A549 treated with CpdA at 1 μM for 4 hours (cell line): ENCODE measurements at places on chromosomes 5 and 9. TPM values are rescaled to one million over a fixed set of nuclear protein-coding genes. Genes with fewer than 3 reads are reported as not detected.

GLRX gene
- 47.3 to 86.3 TPM (median 54.5 TPM) in 5 replicates for total RNA-seq

PLPPR1 gene
- total RNA-seq: not detected in 5 replicates

TMEM141 gene
- total RNA-seq: 55.2 to 75.9 TPM (median 73.0 TPM) in 5 replicates

PDLIM4 gene
- total RNA-seq: 0.26 to 0.43 TPM (median 0.35 TPM) in 4 of 5 replicates, not detected in the other

HINT1 gene
- 454 to 533 TPM (median 496 TPM) in 5 replicates for total RNA-seq

IL6ST gene
- 34.7 to 84.5 TPM (median 46.6 TPM) in 5 replicates for total RNA-seq

SLC4A9 gene
- total RNA-seq: 0.01 TPM in 1 of 5 replicates, not detected in the others

LAMC3 gene
- 1.5 to 2.6 TPM (median 2.2 TPM) in 5 replicates for total RNA-seq

PRRT1B gene
- 0.61 to 0.89 TPM (median 0.80 TPM) in 5 replicates for total RNA-seq

PRSS3 gene
- total RNA-seq: 11.1 to 15.9 TPM (median 14.0 TPM) in 5 replicates

CEMIP2 gene
- 61.4 to 111 TPM (median 65.4 TPM) in 5 replicates for total RNA-seq

SPATA9 gene
- total RNA-seq: 0.09 TPM in 1 of 5 replicates, not detected in the others
